Stimulated activated CD4-positive, alpha-beta T cell treated with anti-CD3 and anti-CD28 coated beads, Interleukin-2, amount 100 ng/mL, for 24 hours (primary cell): ENCODE measurements at places on chromosomes 7 and 10.

DNA sequence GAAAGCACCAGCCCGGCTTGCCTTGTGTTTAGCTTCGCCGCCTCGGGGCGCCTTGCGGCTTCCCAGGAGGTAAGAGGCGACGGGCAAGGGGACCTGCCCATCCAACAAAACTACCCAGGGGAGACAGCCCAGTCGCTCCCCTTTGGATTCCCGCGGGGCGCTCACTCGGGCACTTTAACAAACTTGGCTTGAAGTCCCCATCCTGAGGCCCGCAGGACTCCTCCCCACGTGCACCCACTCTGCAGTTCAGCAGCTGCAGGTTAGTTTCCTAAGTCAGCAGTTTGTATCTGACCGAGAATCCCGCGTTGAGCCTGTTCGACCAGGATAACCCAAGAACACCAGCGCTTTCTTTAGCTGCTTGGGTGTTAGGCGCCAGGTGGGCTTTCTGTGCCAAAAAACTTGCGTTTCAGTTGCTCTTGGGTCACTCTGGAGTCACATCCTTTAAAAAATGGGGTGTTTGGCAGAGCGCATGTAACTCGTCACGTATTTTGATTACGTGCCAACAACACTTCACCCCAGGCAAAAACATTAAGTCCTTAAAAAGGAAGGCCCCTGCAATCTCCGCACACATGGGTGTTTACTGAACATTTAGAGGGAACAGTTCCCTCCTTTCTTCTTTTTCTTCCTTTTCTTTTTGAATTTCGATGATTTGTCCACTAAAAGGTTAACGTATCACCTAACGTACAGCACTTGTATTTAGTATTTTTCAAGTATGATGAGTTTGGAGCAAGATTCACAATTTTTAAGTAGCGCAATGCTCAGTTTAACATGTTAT, 876 bp downstream of the DNAH11 start:
- no peak for DNase-seq

DNA sequence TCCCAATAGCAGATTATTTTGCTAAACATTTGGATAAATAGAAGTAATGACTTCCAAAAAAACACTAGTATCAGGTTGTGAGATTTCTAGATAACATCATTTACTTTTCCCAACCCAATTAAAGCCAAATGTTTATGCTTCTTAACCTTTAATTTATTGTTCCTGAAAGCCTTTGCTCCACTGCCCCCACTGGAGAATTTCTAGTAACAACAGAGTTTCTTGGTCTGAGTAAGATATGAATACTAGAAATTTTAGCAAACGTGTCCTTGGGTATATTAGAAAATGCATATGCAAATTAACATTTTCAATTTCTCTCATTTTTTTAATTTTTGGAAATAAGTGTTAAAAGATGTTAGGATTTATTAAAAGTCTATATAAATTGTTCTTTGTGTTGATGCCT, 958.0 kb upstream of the PHF14 start:
- DNase-seq: no peak

GRCh38 chr7:107559864-107560263, 3.9 kb downstream of the COG5 start:
- no peak for DNase-seq

GRCh38 chr7:132240821-132241422, 335.3 kb downstream of the PLXNA4 start:
- DNase-seq: no peak

- DNase-seq: no peak
Measured at GRCh38 chr10:113282564-113282963, 270.3 kb upstream of the HABP2 start.

DNA sequence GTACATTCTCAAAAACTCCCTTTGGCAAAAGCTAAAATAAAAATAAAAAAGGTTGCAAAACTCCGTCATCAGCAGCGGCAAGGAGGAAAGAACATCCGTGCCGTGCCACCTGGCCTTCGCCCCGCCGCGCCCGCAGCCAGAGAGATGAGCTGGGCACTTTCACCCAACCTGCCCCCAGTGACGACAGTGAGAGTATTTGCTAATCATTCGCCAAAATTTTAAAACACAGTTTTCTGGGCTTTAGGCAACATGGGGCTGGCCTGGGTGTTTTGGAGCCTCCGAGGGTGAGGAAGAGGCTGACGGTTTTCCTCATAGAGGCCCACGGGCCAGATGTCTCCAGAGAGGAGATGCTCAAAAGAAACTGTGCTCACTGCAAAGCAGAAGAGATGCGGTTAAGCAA, 128.2 kb downstream of the PRKAG2 start:
- no peak for DNase-seq

- DNase-seq: no peak
Measured at GRCh38 chr7:40747856-40748255, 613.1 kb downstream of the SUGCT start.

GRCh38 chr7:20458521-20458920, 127.8 kb downstream of the ITGB8 start:
- no peak for DNase-seq
